Dermis microvascular lymphatic vessel endothelial cell (primary cell): ENCODE measurements at places on chromosomes 3 and 15.

GRCh38 chr3:31974964-31975363 is 6.1 kb downstream of the OSBPL10 start:
- no peak for DNase-seq

- peak; percentile 22 for DNase-seq
Measured at GRCh38 chr15:77836121-77836692, 203.5 kb upstream of the LINGO1 start.

DNA sequence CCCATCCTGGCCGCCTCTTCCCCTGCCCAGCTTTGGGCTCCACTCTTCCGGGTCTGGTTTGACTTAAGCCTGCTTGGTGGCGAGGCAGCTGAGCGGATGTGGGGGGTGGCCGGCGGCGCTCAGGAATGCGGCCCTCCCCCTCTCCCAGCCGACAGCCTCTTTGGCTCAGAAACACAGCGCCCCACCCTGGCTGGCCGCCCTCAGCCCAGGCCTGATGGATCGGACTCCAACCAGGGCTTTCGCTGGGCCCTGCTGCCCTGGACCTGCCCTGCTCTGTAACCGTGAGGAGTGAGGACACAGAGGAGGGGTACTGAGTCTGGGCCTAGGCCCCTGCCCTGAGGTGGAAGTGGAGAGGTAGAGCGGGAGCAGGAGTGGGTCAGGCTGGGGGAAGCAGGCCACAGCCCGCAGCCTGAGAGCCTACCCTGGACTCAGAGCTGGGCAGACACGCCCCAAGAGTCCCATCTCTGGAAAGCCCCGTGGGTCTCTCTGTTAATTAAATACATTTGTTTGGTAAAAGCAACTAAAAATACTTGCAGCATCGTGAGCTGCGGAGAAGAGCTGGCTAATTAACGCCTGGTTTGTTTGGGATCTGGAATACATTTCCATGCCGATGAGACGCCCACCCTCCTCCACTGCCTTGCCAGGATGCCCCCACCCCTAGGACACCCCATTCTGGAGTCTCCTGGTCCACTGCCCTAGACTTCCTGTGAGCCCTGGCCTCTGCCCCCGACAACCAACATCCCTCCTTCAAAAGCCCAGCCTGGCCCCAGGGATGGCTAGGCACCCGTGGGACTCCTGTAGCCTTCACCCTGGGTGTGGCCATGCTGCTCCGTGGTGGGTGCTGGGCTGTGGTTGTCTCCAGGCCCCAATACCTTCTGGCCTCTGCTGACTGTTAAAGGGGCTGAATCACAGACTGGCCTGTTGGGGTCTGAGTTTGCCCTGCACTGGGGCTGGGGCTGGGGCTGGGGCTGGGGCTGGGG is 19.6 kb downstream of the PLXNA1 start:
- peak; percentile 84 for DNase-seq

- DNase-seq = peak; percentile 83
Measured at GRCh38 chr3:171446801-171447578, 13.2 kb downstream of the TNIK start.
